ENCODE measurements at places on chromosomes 16 and 17.

- DNase-seq, result peak; percentile 50
These were observed 19.7 kb upstream of the SNTB2 start for GRCh38 chr16:69166946-69167930.

DNA sequence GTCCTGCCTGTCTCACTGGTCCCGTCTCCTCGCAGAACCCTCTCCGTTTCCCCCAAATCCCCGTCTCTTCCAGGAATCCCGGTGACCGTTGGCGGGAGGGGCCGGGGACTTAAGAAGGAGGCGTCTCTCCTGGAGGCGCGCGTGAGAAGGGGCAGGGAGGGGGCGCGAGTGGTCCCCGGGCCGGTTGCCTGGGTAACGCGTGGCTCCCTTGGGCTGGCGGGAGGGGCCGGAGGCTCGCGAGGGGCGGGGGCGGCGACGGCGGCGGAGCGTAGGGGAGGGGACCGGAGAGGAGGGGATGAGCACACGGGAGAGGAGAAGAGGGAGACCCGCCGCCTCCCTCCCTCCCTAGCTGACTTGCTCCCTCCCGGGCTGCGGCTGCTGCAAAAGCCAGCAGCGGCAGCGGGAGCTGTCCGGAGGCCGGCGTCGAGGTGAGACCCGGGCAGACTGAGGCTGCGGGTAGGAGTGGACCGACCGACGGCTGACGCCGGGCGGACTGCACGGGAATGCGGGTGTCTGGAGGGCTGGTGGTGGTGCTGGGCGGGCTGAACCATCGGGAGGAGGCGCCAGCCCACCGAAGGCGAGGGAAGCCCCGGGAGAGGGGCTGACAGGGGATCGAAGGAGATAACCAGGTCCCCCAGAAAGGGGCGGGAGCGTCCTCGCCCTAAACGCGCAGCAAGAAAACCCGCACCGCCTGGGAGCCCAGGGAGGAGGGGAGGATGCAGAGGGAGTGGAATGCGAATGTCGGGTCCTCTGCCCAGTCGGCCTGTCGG is at the start of gene PRRT2:
TSS of gene PRRT2 (plus strand) at position 298 of the 770 bp plus-strand sequence. CDS start 862 bp downstream, outside the sequence.
- DNase-seq, result no peak

GRCh38 chr16:85623997-85624601 is 11.0 kb downstream of the GSE1 start:
- no peak for DNase-seq

DNA sequence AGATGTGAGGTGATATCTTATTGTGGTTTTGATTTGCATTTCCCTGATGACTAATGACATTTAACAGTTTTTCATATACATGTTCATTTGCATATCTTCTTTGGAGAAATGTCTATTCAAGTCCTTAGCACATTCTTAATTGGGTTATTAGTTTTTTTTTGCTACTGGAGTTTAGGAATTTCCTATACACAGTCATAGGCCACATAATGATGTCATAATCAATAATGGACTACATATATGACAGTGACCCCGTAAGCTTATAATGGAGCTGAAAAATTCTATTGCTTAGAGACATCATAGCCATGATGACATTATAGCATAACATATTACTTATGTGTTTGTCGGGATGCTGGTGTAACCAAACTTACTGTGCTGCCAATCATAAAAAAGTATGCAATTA is 83.7 kb downstream of the ABCA8 start:
- DNase-seq, result no peak

GRCh38 chr16:68875871-68876270 is 32.5 kb downstream of the TANGO6 start:
- DNase-seq, result no peak

- DNase-seq, result no peak
These were observed 147.6 kb upstream of the CES5A start for GRCh38 chr16:56022818-56023217.

DNA sequence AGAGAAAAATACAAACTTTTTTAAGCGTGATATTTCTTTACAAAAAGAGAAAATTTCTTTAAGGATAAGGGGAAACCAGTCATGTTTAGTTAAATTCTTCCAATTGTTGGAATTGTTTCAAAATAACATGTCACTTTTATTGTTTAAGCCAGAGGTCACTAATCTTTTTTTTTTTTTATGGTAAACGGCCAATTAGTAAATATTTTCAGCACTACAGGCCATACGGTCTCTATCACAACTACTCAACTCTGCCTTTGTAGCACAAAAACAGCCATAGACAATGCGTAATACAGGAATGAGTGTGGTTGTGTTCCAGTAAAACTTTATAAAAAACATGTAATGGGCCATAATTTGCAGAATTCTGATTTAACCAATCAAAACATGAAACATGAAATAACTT is 401.4 kb downstream of the GRIN2A start:
- DNase-seq, result no peak

- DNase-seq, result peak; percentile 38
These were observed at the start of gene PRKCA for GRCh38 chr17:66301864-66302741. PRKCA (plus strand) TSS chr17:66302613.

GRCh38 chr17:70232466-70232865 is 63.1 kb downstream of the KCNJ2 start:
- DNase-seq, result no peak

DNA sequence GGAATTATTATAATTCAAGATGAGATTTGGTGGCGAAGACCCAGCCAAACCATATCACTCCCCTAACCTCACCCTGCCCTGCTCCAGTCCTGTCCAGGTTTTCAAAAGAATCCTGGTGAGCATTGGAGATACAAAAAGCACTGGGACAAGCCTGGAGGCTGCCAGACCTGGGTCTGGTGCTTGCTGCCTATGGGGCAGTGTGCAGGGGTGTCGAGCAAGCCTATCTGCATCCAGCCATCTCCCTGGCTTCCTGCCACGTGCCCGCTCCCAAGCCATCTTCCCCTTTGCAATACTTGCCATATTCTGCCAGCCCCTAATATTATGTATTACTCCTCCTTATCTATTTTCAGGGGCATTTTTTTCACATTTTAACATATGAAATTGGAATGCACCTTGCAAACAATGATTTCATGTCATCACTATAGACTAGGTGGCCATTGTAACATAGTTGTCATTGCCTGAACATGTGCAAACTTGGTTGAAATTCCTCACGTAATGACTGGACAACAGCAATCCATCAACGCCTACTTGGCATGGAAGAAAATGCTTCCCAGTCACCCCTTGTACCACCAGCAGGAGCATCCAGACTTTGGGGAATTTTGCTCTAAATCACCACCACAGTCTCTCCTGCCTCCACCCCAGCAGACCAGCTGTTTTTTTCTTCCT is 8.1 kb upstream of the KDM8 start:
- DNase-seq, result no peak

DNA sequence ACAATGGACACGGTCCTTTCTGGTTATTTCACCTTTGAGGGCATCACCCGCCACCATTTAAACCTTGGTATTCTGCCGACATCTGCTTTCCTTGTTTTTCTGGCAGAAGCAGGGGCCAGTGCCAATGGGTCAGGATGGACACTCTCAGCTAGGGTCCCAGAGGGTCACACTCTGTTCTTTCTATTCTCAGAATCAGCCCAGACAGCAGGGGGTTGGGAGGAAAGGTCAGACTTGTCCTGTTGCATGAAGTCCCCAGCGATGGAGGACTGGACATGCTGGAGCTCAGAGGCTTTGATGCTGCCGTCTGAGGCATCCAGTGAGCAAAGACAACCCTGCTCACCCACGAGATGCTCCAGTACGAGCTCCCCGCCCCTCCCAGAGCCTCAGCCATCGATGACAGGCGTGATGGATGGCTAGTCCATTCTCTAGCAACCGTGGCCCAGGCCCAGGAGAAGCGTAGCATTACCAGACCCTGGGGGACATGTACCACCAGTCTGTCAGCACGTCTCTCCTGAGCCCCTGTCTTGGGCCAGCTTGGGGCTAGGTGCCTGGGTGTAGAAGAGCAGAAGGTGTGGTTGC is 62.0 kb downstream of the FOXL1 start:
- no peak for DNase-seq

DNA sequence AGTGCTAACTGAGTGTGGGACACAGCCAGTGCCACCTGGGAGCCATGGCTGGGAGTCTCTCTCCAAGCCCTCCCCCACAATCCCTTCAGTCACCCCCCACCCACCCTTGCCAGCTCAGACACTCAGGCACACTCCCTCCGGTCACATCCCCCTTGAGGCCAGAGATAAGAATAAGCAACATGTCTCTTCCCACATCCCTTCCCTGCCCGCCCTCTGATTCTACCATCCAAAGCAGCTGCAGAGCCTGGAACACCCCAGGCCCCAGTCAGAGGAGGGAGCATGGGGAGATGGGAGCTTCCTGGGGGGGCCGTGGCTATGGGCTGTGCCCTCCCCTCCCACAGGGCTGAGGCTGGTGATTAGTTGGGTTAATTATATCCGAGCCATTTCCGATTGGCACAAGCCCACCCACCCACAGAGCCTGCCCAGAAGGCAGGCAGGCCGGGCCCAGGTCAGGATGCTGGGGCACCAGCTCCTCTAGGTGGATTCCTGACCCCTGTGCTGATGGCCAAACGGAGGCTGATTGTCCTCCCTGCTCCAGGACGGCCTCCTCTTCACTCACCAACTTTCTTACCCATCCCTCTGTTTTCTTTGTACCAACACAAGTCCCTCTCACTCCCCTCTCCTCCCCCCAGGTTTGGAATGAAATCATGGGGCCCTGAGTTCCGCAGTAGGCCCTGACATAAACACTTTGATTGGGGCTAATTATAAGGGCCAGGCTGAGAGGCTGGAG is 28.6 kb upstream of the MEIOC start:
- DNase-seq, result no peak

DNA sequence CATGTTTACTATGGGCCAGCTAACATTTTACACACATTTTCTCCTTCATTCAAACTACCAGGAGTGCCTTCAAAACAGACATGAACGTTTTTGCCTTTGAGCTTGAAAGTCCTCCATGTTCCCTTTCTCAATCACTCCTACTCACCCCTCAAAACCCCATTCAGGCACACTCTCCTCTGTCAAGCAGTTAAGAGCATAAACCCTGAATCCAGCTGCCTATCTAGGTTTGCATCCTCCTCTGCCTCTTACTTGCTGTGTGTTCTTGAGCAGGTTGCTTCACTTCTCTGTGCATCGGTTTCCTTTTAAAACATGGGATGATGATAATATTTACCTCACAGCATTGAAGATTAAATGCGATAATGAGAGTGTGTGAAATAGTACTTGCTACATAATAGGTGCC is 215.3 kb downstream of the HAPSTR1 start:
- no peak for DNase-seq

DNA sequence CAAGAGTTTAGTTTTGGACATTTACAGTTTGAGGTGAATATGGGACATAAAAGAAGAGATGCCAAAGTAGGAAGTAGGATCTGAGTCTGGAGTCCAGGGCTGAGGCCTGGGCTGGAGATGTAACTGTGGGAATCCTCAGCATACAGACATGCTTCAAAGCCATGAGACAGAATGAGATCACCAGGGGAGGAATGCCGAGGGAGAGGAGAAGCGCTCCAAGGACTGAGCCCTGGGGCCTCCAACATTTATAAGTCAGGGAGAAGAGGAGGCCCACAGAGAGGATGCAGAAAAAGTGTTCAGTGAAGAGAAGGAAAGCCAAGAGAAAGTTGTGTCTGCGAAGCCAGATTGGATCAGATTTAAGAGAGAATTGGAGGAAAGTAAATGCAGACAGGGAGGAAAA is 277.5 kb upstream of the MYOCD start:
- no peak for DNase-seq

- no peak for DNase-seq
These were observed 18.1 kb upstream of the DNAH17 start for GRCh38 chr17:78595135-78595810.

- no peak for DNase-seq
These were observed 12.3 kb downstream of the TRPV1 start for GRCh38 chr17:3596804-3597464.

GRCh38 chr17:56786989-56787482 is 46.7 kb downstream of the C17orf67 start:
- peak; percentile 65 for DNase-seq

DNA sequence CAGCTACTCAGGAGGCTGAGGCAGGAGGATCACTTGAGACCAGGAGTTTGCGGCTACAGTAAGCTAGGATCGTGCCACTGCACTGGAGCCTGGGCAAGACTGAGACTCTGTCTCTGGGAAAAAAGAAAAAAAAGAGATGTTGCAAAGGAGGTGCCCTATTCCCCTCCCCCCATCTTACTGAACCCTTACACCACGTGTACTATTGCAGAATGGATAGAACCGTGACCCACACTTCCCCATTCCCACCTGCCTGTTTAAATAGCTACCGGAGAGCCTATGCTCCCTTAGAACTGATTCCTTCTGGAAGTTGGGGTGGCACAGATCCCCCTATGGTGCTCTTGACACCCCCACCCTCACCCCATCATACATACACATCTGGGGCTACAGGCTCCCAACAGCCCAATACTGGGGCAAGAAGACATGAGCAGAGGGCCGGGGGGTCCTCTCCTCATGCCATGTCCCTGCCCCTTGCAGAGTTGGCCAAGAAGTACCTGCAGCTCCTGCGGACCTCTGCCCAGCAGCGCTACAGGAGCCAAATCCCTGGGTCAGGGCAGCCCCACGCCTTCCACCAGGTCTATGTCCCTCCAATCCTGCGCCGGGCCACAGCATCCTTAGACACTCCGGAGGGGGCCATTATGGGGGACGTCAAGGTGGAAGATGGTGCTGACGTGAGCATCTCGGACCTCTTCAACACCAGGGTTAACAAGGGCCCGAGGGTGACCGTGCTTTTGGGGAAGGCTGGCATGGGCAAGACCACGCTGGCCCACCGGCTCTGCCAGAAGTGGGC is 35.7 kb downstream of the NLRC5 start:
- DNase-seq, result no peak
